ENCODE measurements at places on chromosomes 6 and 20.

GRCh38 chr20:19451231-19451922 lies 238.9 kb downstream of the SLC24A3 start:
- DNase-seq: no peak

DNA sequence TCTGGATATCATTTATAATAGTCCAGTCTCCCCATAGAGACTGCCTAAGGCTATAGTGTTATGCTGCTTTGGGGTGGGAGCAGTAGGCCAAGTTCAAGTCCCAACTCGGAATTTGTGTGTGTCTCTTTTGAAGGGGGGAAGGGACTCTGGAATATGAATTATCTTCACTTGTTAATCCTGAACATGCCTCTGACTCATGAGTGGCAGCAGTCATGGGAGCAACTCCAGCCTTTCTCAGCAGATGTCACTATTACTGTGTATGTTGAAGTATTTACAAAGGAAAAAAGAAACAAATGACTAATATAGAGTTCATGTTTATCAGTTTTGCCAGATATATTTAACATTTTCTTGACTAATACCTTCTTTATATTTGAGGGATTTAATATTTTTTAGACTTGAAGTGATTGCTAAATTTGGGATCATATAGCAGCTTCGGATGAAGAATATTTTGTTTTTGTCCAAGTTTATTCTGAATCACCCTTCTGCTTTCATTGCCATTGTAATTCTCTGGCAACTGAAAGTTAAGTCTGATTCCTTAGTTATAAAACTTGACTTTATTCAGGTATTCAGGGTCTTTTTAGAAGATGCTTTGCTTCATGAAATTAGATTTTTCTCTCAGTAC lies 23.4 kb downstream of the FAM217A start:
- no peak for DNase-seq

DNA sequence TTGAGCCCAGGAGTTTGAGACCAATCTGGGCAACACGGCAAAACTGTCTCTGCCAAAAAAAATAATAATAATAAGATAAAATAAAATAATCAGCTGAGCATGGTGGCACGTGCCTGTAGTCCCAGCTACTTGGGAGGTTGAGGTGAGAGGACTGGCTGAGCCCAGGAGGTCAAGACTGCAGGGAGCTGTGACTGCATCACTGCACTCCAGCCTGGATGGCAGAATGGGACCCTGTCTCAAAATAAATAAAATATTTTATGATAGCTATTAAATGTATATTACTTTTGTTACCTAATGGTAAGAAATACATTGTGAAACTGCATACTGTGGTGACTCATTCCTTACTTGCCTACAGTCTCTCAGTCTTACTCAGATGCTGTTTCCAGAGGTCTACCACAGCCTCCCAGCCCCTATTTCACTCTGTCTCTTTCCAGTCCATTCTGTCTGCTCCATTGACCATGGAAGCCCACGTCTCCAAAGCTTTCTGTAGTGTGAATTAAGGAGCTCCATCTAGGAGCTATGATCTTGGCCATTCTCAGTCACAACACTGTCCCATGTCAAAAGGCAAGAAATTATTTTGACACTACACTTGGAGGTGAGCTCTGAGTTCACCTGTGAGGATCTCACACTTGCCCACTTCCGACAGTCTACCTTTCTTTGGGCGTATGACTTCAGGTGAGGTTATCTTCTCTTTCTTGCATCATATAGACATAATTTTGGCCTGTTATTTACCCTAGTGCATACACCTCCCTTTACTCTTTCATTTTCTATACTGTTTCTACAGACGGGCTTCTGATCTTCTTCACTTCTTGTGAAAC lies 22.4 kb upstream of the SNX9 start:
- DNase-seq: no peak

GRCh38 chr6:30930506-30930905 lies 1.5 kb downstream of the SFTA2 start:
- no peak for DNase-seq

- no peak for DNase-seq
Observed at GRCh38 chr6:4889701-4890100, 113.5 kb downstream of the CDYL start.

- peak; percentile 54 for DNase-seq
Observed at GRCh38 chr6:158536084-158536890, 23.6 kb upstream of the TMEM181 start.

- DNase-seq: no peak
Observed at GRCh38 chr6:116073765-116074440, 13.2 kb upstream of the FRK start.

GRCh38 chr6:37783856-37784584 lies 35.5 kb upstream of the ZFAND3 start:
- no peak for DNase-seq

GRCh38 chr20:50012282-50013263 lies 29.8 kb downstream of the SNAI1 start:
- DNase-seq: no peak

DNA sequence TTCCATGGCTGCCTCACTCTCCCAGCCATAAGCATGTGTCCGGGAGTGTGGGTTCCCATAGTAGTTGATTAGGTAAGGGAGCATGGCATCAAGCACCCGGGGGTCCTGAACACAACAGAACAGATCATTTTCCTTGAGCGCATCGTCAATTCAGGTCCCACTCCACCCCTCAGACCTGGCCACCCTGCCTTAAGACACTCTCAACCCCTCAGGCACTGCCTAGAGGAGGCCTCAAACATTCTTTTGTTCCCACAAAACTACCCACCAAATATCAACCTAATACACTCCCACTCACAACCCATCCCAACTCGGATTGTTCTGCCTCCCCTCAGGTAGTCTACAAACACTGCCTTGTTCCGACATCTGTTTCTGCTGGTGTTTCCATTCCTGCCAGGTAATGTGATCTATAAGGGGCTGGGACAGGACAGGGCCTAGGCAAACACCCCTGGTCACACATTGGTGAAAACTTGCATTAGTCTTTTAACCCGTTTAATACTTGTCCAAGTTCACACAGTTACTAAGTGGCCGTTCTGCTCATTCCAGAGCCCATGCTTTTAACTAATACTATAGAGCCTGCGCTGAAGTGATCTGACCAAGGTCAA lies 1.4 kb downstream of the NFS1 start:
- no peak for DNase-seq

- DNase-seq: no peak
Observed at GRCh38 chr6:89887452-89888137, 6.7 kb upstream of the GJA10 start.

GRCh38 chr6:157813750-157814455 lies 9.1 kb upstream of the SNX9 start:
- DNase-seq: no peak

DNA sequence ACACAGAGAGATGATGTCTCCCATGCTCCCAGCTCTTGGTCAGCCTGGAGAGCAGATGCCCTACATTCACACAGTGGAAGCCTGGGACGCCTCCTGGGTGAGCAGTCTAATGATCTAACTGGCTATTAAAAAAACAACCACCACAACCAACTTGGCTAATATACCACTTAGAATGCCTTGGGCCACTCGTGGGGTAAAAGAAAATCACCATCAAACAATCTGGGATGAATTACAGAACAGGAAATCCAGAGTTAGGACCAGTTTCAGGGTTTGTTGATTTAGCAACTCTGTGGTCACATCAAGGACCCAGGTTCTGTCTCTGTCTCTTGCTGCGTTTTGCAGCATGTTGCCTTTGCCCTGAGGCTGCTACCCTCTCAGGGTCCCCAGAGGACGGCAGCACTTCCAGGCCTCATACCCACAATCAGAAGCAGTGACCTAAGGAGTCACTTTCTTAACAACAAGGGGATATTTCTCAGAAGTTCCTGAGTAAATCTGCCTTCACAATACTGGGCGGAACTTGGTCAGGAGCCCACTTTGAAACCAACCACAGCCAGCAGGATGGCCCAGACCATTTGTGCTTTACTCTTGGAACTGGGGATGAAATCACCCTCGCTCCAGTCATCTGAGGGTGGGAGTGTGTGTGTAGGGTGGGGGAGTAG lies 118.7 kb downstream of the CLIC5 start:
- no peak for DNase-seq

- DNase-seq: no peak
Observed at GRCh38 chr6:130517444-130517931, 151.7 kb downstream of the TMEM200A start.

DNA sequence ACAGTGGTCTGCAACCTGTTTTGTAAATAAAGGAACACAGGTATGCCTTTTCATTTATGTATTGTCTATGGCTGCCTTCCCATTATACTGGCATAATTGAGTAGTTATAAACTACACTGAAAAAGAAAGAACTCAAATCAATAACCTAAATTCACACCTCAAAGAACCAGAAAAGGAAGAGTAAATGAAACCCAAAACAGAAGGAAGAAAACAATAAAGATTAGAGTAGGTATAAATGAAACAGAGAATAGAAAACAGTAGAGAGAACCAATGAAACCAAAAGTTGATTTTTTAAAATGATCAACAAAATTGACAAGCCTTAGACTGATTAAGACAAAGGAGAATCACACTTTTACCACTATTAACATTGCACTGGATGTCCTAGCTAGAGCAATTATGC lies 34.7 kb downstream of the FAM184A start:
- DNase-seq: no peak

GRCh38 chr20:46022411-46023147 lies 6.4 kb upstream of the SLC12A5 start:
- no peak for DNase-seq
